Right cardiac atrium (tissue), 5 donors: ENCODE measurements at places on chromosomes 2 and 18. TPM values are rescaled to one million over a fixed set of nuclear protein-coding genes. Genes with fewer than 3 reads are reported as not detected.

- no peak for DNase-seq
Observed at GRCh38 chr2:111626037-111626864, 257.7 kb downstream of the ANAPC1 start.

DNA sequence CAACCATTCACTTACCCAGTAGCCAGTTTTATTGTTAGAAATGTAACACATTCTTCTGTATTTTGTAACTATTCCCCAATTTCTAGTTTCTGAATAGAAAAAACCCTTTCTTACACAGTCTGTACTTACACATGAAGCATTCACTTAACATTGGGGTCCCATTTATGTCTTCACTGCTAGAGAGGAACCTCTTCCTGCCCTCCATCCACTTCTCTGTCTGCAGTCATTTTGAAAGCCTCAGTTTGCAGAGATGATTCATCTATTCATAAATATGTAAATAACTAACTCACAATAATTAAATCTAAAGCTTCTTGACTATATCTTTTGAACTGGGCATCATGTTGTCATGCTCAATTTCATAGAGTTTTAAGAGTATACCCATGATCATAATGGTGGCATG lies 55.9 kb downstream of the ZRANB3 start:
- no peak for DNase-seq

GRCh38 chr2:36831185-36831584 lies 134.7 kb downstream of the VIT start:
- DNase-seq = no peak

ICOS gene
- not detected for total RNA-seq

- DNase-seq = no peak
Observed at GRCh38 chr2:60423505-60423904, 129.9 kb downstream of the BCL11A start.
